Right cardiac atrium (tissue), 5 donors: ENCODE measurements at places on chromosomes 2 and 18.

GRCh38 chr2:67948506-67948905 lies 114.3 kb downstream of the C1D start:
- DNase-seq = no peak

DNA sequence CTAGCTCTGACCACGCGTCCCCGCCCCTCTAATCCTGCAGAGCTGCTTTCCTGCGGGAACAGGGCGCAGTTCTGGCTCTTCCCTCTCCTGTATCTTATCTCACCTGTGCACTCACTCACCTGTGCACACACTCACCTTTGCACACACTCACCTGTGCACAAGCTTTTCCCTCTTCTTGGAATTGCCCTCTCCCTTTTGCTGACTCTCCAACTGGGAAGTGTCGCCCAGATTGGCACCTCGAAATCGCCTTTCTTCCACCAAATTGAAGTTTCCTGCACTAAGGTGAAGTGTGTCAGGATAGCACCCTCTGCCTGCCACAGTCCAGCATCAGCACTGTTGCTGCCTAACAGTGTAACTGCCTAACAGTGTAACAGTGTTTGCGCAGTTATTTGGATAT lies 566 bp upstream of the CMPK2 start:
- DNase-seq = no peak

GRCh38 chr2:160415991-160416390 lies 77.6 kb downstream of the RBMS1 start:
- no peak for DNase-seq

- no peak for DNase-seq
Observed at GRCh38 chr18:54859667-54860421, 31.6 kb downstream of the RAB27B start.

DNA sequence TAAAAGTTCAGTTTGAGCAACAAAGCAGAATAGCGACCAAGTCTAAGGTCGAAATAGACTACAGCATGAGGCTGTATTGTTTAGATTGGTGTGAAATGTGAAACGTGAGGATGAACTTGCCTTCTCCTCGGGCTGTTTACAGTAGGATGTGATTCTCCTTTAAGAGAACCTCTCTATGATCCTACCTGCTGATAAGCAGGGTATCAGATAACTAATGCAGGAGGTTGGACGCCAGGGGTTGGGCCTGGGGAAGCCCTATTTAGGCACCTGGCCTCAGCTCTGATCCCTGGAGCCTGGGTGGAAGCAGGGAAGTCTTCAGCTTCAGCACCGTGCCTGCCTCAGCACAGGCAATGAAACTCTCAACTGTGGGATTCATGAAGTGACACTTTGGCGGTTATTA lies 11.4 kb downstream of the CRYGD start:
- DNase-seq = no peak

DNA sequence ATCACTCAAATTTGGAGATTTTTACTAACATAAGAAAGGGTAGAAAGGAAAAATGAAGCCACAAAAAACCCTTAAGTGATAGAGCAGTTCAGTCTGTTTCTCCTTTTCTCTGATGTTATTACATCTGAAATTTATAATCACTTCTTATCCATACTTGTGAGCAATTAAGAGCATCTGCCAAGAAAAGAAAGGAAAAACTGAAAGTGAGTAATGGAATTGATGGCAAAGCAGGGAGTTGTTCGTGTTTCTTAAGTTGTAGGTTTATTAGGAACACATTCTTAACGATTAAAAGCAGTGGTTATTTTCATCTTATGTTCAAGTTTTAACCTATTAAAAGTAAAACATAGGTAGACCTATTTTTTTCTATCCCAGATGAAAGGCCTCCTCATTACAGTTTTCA lies 277.7 kb downstream of the RND3 start:
- no peak for DNase-seq

DNA sequence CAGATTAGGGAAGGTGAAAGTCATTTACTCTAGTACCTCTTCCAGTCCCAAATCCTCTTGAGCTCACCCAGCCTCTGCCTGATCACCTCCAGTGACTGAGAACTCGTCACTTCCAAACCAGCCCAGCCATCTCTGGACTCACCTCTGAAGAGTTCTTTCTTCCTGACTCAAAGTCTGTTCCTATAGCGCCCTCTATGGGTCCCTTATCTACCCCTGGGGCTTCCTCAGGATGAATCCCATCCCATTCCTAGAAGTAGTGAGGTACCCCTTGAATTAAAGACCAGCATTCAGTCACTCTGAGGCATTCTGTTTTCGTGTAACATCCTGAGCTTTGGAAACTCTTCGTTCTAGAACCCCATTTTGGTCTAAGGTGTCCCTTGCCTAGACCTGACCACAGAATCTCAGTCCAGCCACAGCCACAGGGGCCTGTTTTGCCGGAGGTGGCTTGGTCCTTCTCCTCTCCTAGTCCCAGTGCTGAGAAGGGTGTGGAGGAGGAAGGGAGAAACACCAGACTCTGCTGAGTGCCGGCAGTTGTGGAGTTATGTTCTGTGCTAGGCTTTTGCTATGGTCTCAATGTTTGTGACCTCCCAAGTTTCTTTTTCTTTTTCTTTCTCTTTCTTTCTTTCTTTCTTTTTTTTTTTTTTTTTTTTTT lies 32.7 kb downstream of the SIX3 start:
- DNase-seq = no peak

- no peak for DNase-seq
Observed at GRCh38 chr2:127528487-127528886, 2.2 kb upstream of the IWS1 start.

DNA sequence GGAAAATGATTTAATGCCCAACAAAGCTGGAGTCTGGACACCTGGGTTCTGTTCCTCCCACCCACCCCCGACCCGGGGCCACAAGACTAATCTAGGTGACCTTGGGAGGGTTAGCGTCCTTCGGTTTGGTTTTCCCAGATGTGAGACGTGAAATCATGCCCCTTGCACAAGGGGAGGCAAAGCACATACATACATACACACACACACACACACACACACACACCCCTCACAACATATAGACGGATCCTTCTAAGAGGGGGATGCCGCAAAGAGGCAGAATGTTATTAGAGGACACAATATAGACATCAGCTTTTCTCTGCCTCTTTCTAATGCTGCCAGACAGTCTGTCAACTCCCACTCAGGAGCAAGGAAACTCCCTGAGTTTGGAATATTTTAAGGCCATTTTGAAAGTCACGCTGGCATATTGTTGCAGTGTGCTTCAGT lies 616 bp upstream of the RBMS1 start:
- DNase-seq = no peak

GRCh38 chr2:30705056-30705455 lies 102.2 kb downstream of the CAPN13 start:
- no peak for DNase-seq

DNA sequence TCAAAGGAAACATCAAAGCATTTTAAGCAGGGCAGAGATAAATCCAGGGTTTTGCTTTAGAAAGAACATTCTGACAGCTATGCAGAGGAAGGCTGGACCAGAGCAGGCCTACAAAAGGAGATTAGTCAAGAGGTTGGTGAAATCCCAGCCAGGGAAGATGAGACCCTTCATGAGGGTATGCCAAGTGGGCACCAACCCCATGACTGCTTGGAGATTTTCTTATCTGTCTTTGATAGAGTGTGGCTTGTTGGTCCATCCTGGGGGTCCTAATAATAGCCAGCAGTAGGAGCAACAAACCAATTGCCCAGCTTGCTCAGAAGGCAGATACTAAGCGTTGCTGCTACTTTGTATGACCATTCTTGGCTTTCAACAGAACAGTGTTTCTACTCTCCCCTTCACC lies 895.4 kb downstream of the EPHA4 start:
- peak; percentile 46 for DNase-seq

GRCh38 chr2:237669628-237670392 lies 42.4 kb downstream of the LRRFIP1 start:
- peak; percentile 85 for DNase-seq

- no peak for DNase-seq
Observed at GRCh38 chr2:233705911-233706506, 6.7 kb upstream of the UGT1A5 start.

DNA sequence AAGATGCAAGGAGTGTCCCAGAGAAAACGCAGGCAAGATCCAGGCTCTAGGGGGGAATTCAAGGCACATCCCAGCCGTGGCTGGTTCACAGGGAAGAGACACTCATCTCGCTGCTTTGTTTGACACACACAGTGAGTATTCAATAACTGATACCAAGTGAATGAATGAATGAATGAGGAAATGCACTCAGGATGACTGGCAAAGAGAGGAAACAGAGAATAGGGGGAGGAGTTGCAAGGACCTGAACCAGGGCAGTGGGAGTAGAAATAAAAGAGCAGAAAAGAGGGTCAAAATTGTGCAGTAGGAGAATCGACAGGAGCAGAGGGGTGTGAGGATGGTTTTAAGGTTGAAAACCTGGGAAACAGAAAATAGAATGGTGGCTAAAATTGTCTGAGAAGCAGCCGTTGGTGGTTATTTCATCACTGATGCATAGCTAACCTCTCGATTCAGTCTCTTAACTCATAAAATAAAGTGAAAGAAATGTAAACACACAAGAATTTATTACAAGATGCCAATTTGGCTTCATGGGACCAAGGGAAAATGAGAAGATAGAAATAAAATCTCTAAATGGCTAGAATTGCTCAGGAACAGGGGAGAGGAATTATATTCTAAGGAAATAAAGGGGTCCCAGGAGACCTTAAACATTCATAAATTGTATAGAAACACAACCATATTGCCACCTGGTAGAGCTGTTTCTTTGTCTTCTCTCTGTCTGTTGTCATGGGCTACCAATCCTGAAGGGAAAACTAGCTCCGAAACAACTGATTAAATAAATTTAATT lies 63.9 kb upstream of the PHLPP1 start:
- DNase-seq = no peak

DNA sequence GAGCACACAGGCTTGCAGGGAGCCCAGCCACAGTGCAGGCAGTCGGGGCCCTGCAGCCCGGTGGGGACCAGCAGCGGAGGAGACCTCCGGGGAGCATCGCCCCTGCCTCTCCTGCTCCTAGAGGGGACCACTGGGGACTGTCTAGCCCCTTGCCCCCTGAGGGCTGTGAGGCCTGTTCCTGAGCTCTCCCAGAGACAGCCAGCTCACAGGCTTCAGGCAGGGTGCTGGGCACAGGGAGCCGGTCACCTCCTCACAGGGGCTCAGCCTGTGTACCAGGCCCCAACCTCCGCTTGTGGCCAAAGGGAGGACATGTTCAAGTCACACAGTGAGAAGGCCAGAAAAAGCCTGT lies 3.5 kb upstream of the NMUR1 start:
- DNase-seq = no peak
